ENCODE measurements at places on chromosomes 3 and 15.

DNA sequence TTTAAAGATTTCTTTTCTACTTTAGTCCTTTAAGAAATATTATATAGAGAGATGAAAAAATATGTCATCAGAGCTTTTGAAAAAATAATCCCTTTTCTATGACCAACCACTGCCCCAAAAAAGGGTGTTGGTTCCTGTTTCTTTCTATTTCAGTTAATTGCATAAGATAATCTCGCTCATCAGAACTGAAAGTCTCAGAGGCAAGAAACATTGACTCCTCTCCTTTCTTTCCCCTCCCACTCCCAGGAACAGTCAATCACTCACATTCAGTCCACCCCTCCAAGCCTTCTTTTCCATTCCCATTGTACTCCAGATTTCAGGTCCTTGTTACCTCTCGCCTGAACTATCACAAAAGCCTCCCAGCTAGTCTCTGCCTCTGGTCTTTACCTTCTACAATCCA is 153.7 kb upstream of the ABI3BP start:
- DNase-seq = no peak

- DNase-seq = no peak
Observed at GRCh38 chr3:131356006-131356595, 25.5 kb upstream of the NUDT16 start.

- DNase-seq = no peak
Observed at GRCh38 chr3:64056606-64057180, 33.4 kb upstream of the PSMD6 start.

DNA sequence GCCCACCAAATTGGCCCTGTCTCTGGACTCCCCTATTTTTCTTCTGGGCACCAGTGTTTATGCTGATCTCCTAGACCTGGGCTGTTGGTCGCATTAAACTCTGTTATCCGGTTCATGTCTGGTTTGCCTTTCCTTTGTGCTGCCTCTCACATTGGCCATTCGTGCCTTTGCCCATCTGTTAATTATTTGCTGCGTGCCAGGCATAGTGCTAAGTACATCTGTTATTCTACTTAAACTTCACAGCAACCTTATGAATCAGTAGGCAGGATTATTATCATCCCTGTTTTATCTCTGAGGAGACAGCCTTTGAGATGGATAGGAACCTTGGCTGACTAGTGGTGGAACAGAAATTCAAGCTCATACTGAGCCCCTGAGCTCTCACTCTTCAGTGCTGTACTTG is 76.0 kb downstream of the THSD4 start:
- DNase-seq = no peak

DNA sequence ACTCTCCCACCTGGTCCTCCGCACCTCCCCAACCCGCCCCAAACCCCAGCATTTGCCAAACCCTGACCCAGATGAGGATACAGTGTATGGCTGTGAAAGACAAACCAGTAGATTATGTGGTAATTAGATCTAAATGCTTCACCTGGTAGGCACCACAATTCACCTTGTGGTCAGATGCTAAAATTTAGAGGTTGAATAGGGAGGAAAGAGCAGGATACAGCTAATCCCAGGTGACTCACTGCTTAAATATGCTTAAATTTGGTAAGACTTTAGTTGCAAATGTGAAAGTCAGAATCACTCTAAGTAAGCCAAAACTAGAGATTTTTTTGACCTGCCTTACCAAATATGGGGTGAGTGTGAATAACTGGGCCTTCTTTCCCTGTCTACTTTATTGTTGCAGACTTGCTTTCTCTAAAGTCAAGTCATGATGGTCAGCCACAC is 105.5 kb downstream of the MME start:
- DNase-seq = no peak

DNA sequence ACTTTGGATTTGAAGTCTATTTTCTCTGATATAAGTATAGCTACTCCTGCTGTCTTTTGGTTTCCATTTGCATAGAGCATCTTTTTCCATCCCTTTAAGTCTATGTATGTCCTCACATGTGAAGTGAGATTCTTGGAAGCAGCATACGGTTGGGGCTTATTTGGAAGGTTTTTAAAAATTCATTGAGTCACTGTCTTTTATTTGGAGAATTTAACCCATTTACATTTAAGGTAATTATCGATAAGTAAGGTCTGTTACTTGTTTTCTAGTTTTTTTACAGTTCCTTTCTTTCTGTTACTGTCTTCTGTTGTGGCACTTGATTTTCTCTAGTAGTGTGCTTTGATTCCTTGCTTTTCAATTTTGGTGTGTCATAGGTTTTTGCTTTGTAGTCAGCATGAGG is 14.0 kb downstream of the RUBCN start:
- no peak for DNase-seq

- DNase-seq = no peak
Observed at GRCh38 chr15:57327985-57328471, 48.3 kb upstream of the CGNL1 start.

GRCh38 chr3:61608711-61609110 is 47.3 kb downstream of the PTPRG start:
- no peak for DNase-seq

DNA sequence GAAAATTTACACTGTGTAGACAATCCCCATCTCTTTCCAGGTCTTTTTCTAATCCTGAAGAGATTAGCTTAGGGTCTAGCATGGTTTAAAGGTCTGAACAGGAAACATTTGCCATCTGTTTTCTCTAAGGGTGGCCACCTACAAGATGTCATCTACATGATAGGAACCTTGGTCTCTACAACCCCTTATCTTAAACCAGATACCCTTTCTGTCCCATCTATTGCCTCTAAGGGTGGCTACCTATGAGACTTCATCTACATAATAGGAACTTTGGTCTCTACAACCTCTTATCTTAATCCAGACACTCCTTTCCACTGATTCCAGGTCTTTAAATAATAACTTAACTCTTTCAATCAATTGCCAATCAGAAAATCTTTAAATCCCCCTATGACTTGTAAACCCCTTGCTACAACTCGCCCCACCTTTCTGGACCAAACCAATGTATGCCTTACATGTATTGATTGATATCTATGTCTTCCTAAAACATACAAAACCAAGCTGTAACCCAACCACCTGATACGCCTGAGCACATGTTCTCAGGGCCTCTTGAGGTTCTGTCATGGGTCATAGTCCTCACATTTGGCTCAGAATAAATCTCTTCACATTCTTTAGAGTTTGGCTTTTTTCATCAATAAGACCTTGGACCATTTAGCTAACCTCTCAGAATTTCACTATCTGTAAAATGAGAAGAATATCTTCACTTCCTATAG is 605.0 kb downstream of the TUSC7 start:
- no peak for DNase-seq

DNA sequence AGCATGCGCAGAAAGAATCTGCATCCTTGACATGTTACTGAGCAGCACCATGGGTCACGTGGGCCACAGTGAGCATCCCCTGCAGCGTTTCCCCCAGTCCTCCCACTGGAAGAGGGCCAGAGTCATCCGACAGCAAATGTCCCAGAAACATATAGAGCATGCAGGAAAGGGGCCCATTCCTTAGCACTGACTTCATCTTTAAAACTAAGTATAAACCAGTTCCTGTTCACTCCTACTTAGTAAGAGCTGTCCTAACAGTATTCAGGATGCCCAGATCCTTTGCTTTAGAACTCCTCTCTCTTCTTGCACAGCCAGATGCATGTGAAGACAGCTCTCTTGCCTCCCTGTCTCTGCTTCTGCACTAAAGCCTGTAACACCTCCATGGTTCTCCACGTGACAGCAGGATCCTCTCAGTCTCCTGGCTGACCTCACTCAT is 79.3 kb upstream of the OXTR start:
- DNase-seq = no peak

DNA sequence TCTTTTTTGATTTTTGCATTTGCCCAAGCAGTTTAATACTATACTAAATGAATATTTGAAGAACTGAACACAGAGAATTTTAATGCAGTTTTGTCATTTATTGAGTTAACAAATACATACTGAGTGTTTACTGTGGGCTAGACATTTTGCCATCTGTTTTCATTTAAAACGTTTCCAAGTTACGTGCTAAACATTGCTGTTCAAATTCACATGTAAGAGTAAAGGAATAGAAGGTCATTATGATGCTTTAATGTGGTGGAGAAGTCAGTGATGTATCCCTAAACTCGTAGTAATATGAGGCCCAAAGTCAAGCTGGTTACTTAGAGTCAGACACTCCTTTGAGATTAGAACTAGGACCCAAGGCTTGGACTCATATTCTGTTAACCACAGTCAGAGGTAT is 49.4 kb downstream of the CRYBG3 start:
- DNase-seq = no peak

DNA sequence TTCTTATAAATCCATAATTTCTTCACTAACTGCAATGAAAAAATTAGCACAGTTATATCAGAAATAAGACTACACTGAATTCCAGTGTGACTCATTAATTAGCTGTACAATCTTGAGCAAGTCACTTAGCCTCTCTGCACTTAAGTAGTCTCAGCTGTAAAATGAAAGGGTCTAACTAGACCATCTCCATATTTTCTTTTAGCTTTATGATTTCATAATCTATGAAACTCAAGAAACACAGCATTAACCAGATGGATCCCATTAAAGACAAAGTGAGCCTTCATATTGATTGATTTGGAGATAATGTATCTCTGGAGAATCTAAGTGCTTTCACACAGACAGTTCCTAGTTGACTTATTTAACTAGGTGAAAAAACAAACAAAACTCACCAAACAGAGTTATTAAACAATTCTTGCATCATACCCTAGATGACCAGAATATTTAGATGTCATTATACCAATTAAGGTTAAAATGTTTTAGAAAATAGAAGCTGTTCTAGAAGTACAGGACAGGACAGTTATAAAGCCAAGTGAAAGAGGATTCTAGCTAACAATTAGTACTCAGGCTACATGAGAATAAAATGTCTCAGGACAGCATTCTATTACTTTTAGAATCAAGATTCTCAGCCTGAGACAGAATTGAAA is 11.2 kb downstream of the CSNK1G1 start:
- DNase-seq = no peak

GRCh38 chr3:16476636-16477035 is 36.9 kb downstream of the RFTN1 start:
- no peak for DNase-seq

- DNase-seq = no peak
Observed at GRCh38 chr15:88904257-88904623, 8.9 kb upstream of the HAPLN3 start.

- no peak for DNase-seq
Observed at GRCh38 chr3:71050538-71051258, 532.8 kb downstream of the FOXP1 start.

DNA sequence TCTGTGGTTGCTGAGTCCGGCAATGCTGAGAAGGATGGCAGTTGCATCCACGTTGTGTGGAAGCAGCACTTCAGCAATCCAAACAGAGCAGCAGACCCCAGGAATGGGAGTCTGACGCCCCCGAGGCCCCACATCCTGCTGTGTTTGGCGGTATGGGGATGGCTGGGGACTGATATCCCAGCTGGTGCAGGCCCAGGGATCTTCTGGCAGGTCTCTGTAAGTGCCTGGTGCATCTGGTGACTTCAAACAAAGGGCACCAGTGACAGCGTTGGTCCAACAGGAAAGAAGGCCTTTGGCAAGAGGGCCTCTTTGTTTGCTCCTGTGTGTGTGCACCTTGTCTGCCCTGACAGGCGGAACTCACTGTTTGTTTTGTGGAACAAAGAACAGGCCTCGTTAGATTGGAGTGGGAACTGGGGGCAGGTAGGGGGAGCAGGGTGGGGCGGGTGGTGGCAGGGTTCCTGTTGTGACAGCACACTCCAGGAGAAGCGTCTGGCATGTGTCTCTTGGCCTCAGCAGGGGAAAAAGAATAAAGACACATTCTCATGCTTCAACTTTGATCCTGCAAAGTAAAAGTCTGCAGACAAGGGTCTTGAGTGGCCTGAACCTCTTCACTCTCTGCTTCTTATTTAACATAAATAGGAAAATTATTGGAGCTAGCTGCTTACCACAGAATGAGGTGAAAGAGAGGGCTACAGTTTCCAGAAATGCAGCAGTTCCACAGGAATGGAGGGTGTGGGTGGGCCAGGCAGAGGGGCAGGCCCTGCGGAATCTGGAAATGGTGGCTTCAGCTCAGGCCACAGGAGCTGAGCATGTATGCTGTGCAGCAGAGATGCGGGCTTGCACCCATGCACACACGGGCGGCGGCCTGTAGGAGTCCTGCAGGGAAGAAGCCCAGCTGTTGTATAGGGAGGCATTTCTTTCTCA is 94.5 kb upstream of the MYZAP start:
- peak; percentile 66 for DNase-seq
